Omental fat pad (tissue), 4 donors: ENCODE measurements at places on chromosomes 4 and X.
A peak's percentile ranks its signal among the peaks of the same experiment; 100 is the strongest.

- no peak for DNase-seq
Measured at GRCh38 chrX:139078761-139079280, 367.3 kb upstream of the FGF13 start.

- no peak for DNase-seq
Measured at GRCh38 chrX:129659861-129660260, 5.1 kb upstream of the APLN start.

DNA sequence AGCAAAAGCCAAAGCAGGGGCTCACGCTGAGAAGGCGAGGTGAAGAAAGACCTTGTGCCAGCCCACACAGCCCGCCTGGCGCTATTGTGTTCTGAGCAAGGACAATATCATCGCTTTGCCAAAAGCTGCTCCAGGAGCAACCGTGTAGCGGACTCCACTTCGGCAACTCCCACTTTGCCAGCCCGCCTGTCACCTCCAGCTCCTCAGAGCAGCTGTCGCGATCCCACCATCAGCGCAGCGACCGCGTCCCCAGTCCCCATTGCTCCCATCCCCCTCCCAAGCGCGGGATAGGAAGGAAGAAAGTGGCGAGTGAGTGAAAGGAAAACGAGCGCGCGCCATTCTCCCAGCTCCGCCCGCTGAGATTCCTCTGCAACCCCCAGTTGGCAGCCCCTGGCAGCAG, 759 bp downstream of the ZC4H2 start:
- no peak for DNase-seq

- no peak for DNase-seq
Measured at GRCh38 chr4:188649635-188650034, 510.4 kb downstream of the TRIML1 start.

- DNase-seq, result no peak
Measured at GRCh38 chrX:138745196-138745595, 33.7 kb upstream of the FGF13 start.

- DNase-seq, result no peak
Measured at GRCh38 chr4:155787113-155787710, 28.4 kb downstream of the GUCY1B1 start.

DNA sequence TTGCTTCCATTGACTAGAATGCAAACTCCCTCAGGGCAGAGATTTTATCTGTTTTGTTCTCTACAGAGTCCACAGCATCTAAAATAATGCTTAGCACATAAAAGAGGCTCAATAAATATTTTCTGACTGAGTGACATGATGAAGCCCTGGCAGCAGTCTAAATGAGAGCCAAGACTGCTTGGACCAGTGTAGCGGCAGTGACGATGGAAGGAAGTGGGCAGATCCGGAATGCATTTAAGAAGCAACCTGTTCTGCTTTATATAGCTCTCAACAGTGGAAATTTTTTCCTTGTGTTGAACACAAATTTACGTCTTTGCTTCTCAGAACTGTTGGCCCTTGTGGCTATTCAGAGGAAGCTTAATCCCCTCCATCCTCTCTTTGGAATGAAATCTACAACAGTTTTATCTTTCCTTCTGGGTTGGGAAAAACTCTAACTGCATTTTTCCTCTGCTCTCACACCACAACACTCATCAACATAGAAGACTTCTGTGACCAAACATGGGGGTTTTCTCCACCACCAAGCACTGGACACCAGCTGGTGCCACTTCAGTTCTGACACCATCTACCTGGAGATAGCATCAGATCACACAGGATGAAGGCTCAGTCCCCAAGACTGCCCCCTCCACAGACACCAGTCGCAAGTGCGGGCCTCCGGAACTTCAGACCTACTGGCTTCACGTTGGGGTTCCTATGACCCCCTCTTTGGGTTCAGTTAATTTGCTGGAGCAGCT, 7.0 kb upstream of the BEND4 start:
- DNase-seq, result no peak

- DNase-seq, result no peak
Measured at GRCh38 chr4:20615486-20616260, 84.6 kb upstream of the PACRGL start.

GRCh38 chr4:168600796-168601583, 104.1 kb downstream of the PALLD start:
- no peak for DNase-seq

GRCh38 chr4:88178626-88179231, 20.3 kb upstream of the ABCG2 start:
- no peak for DNase-seq

- no peak for DNase-seq
Measured at GRCh38 chrX:75522565-75523431, at the start of gene ZDHHC15. ZDHHC15 (minus strand) TSS chrX:75523037; CDS start chrX:75523024, 13 bp downstream.

GRCh38 chr4:124234771-124235170, 477.8 kb downstream of the ANKRD50 start:
- DNase-seq, result no peak

- DNase-seq, result no peak
Measured at GRCh38 chr4:110702326-110702725, 79.4 kb upstream of the PITX2 start.

- DNase-seq, result no peak
Measured at GRCh38 chr4:6093671-6094070, 75.4 kb upstream of the C4orf50 start.

DNA sequence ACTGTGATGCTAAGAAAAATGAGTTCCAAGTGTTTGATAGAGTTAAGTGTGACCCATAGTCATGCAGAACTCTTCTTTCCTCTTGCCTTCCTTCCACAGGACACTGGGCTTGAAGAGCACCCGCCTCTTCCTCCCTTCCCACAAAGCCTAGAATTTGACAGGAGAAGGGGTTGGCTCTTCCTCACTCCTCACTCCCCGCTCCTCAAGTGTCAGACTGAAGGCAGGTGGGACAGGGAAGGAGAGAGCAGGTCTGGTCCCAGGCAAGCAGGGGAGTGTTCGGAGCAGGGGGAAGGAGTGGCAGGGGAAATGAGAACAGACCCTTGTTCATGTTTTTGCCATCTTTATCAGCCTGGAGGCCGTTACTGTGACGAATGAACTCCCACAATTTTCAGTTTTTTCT, 10.7 kb downstream of the MAGED2 start:
- no peak for DNase-seq

GRCh38 chrX:154490021-154490413, 412 bp downstream of the SLC10A3 start:
- no peak for DNase-seq

DNA sequence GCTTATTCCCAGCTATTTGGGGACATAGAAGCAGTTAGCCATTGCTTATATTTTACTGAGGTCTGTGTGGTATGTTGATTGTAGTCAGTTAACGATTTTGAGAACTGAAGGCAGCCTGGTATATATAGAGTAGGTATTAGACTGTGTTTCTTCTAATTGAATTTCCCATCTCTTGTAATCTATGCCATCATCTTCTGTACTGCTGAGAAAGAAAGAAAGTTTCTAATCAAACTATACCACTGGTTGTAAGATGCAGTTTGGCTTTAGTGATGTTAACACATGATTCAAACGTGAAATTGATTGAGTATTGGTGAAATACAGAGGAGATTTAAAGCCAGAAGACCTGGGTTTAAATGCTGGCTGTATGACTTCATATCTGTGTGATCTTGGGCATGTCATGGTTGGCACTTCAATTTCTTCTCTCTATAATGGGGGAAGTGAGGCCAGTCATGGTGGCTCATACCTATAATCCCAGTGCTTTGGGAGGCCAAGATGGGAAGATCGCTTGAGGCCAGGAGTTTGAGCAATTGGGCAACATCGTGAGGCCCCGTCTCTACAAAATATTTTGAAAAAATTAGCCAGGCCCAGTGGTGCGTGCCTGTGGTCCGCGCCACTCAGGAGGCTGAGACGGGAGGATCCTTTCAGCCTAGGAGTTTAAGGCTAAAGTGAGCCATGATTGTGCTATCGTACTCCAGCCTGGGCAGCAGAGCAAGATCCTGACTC, 11.6 kb downstream of the HTT start:
- DNase-seq, result no peak

GRCh38 chr4:134505511-134505910, 303.9 kb upstream of the PABPC4L start:
- no peak for DNase-seq

DNA sequence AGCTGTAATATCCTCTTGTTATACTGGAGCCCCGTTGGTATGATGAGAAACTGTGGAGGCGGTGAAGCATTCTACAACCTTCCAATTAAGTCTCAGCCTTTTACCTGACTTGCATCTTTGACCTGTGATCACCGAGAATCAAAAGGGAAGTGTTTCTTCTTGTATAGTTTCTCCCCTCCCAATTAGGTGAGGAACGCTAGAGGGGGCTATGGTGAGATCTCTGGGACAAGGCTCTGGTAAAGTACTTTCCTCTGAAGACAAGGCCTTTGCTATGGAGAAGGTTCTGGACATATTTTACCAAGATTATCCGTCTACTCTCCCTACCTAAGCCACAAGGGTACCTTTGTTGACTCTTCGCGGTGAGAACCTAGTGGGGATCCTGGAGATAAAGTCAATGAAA, 111.3 kb downstream of the CBLL2 start:
- no peak for DNase-seq

GRCh38 chr4:150425161-150425560, 156.8 kb upstream of the MAB21L2 start:
- DNase-seq, result no peak

- DNase-seq, result no peak
Measured at GRCh38 chrX:129875669-129876068, 30.3 kb upstream of the UTP14A start.

GRCh38 chr4:141142423-141142822, 9.2 kb upstream of the RNF150 start:
- DNase-seq, result no peak

GRCh38 chr4:1628892-1629698, 55.0 kb downstream of the FAM53A start:
- peak; percentile 68 for DNase-seq

GRCh38 chr4:2289955-2290333, 28.0 kb upstream of the MXD4 start:
- DNase-seq, result no peak
